ENCODE measurements at places on chromosomes 7 and 10.

DNA sequence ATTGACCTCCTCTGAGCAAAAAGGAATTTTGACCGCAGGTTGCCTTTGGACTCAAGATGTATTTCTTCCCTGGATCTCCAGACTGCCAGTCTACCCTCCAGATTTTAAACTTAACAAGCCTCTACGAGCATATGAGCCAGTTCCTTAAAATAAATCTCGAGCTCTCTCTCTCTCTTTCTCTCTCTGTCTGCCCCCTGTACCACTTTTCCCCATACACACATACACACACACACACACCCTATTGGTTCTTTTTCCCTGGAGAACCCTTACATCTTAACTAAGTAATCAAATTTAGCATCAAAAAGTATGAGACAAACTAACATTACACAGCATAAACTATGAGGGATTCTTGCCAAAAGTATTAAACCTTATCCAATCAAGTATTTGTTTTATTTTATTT, 11.4 kb downstream of the BCAP29 start:
- DNase-seq = no peak

GRCh38 chr7:98200364-98200763, 10.9 kb upstream of the BHLHA15 start:
- no peak for DNase-seq

GRCh38 chr10:75429159-75429827, 2.1 kb upstream of the LRMDA start:
- no peak for DNase-seq

- no peak for DNase-seq
These were observed 68.1 kb downstream of the VPS41 start for GRCh38 chr7:38840736-38841460.

DNA sequence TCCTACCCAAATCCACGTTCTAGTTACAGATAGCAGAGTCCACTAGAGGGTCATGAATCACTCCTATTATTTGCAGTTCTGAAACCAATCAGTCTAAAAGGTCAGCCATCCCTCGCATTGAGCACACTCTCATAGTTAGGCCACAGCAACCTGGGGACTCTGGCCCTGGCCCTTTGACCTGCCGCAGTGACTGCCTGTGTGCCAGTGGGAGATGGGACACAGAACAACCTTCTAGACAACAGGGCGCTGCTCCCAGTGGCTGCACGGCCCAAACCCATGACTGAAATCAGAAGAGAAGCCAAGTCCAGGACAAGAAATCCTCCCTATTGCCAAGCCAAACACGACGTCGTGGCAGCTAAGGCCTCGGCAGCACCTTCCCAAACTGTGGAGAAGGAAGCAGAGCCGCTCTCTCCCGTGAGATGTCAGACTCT, 158.5 kb downstream of the HERPUD2 start:
- DNase-seq = no peak

DNA sequence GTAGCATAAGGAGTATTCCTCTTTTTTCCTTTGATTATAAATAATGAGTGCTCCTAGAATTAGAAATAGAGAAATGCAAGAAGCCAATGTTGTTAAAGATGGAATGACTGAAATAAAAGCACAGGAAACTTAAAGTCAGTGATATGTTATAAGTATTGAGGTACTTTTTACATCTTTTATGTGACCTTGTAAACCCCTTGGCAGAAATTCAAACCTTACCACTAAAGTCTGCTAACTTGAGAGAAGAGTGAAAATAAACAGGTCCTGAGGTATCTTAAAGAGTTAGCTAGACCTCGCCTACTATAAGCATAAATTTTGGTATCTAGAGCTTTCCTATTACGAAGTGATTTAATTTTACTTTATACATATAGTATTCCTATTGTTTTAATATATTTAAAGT, 188.2 kb downstream of the DKK1 start:
- DNase-seq = no peak

DNA sequence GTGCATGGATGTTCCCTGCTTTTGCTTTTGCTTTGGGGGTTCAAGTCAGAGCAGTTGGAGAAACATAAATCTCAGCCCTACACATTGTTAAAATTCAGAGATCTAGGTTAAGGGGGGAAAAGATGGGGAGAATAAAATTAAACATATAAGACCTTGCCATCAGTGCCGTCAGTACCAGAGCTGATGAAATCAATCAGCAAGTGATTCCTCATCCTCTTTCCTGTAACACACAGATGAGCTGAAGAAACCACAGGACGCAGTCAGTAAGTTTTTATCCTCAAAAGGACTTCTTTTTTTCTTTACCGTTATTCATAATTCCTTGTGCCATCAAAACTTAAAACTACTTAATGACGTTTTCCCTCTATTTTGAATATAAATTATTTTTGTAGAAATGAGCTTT, 5.9 kb downstream of the HECW1 start:
- DNase-seq = no peak

DNA sequence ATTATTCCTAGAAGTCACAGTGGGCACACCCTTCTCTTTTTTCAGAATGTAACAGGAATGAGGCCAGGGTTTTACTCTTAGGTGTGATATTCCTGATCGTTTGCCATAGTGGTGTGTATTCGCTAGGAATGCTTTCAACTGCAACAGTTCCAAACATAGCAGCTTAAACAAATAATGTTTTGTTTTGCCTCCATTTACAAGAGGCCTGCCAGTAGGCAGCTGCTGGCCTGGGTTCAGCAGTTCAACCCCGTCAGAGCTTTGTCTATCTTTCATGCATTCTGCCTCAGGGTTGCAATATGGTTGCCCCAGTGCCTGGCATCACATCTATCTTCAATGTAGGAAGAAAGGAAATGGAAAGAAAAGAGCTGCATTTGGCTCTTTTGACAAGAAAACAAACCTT, 21.7 kb upstream of the RET start:
- DNase-seq = no peak

DNA sequence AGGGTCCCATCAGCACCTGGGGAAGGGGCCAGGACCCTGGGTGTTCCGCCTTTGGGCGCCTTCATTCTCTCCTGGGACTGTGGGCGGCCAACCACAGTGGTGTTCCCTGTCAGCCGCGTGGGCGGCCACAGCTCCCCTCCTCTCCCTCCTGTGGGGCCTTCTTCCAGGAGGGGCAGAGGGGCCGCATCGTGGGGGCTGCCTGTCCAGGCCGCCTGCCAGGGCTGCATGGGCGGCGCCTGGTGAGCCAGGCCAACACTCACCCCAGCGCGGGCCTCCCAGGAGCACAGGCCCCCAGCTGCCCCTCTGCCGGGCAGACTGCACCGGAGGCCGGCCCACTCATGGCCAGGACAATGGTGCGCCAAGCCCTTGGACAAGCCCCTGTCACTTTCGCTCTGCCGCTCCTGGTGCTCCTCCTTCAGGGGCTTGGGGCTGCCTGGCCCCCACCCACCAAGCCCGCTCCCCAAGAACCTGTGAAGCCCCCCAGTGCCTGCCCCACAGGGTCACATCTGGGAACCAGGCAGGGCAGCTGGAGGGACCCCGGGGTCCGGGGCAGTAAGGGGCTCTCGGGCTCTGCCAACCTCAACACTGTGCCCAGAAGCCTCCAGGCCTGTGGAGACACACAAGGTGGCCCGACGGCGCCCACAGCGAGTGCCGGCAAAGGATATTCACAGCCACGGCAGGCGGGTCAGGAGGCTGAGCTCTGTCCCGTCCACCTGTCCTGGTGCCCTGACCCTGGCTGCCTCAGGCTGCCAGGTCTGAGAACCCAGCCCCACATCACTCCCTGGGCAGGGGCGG, 42.8 kb downstream of the AP5Z1 start:
- DNase-seq = no peak

DNA sequence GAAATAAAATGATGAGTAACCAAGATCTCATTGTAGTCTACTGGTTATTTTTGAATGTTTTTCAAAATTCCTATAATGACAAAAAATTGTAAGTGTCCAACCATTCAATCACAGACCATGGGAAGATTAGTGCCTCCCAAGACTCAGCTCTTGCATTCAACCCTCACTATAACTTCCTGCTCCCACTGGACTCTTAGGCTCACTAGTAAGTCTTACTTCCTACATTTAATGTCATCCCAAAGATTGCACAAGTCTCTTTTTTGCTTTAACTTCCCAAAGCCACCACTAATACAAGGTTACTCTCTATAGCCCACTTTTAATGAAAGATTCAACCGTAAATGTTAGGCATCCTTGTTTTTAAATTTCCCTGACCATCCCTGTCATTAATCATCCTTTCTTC, 111.9 kb upstream of the NRBF2 start:
- no peak for DNase-seq

DNA sequence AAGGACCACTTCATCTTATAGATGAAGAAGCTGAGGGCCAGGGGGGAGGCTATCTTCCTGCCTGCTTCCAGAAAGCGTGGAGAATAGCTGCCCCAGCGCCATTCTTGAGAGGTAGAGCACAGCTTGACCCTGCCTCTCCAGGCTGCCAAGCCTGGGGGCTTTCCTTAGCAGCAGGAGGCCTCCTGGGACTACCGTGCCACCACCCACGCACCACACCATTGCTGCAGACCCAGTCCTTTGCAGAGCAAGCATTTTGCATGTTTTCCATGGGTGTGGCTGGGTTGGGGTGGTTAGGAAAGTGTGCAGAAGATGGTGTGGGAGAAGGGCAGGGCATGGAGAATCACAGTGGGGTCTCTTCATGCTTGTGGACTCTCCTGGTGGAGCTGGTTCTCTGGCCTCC, 64.9 kb downstream of the TBXAS1 start:
- DNase-seq = no peak

DNA sequence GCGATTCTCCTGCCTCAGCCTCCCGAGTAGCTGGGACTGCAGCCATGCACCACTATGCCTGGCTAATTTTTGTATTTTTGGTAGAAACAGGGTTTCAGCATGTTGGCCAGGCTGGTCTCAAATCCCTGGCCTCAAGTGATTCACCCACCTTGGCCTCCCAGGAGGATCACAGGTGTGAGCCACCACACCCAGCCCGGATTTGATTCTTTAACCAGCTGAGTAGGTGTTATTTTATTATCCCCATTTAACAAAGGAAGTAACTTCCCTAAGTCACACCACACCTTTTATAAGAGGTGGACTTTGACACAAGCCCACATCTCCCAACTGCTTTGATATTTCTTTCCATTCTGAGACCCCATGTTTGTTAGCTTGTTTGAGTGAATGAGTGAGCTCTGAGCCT, 25.0 kb downstream of the SLC25A28 start:
- no peak for DNase-seq

- DNase-seq = no peak
These were observed 82.7 kb upstream of the TFEC start for GRCh38 chr7:116113310-116113709.

- DNase-seq = no peak
These were observed 161.6 kb downstream of the BICC1 start for GRCh38 chr10:58674251-58674650.

DNA sequence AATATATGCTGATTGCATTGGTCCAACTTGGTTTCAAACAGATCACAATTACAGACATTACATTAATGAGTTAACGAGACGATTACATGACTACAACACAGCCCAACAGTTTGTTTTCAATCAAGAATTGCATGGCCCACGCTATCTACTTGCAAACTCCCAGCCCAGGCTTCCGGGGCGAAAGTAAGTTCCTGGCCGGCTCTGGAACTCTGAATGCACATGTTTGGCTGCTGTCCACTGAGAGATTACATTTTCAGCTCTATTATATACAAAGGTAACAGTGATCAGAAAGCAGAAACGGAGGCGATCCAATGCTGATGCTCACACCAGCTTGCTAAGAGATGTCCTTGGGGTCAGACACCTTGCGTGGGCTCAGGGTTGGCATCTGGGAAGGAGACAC, 206.3 kb downstream of the FANK1 start:
- no peak for DNase-seq

- DNase-seq = no peak
These were observed 37.9 kb upstream of the PDGFA start for GRCh38 chr7:557558-557881.

DNA sequence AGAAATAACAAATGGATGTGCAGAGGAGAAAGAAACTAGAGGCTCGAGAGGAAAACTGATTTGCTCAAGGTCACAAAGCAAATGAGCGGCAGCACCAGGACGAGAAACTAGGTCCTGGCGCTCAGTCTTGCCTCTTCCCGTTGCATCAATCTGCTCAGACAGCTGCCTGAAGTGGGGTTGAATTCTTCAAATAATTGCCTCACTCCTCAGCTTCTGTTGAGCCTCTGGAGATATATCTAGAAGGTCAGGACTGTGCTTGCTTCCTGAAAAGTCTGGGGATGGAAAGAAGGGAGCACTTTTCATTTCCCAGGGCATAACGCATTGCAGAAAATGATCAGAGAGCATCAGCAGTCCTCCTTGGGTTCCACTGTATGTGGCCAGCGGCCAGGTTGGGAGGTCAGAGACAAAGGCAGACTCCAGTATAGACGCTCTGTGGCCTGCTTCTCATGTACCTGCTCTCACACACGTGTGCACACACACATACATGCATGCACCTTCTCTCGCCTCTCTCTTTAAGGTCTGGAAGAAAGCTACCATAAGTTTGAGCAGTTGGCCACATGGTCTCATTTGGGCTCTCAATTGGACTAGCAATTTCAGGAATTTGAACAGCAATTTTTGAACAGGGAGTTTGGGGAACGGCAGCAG, 83.7 kb upstream of the DUSP5 start:
- DNase-seq = no peak

DNA sequence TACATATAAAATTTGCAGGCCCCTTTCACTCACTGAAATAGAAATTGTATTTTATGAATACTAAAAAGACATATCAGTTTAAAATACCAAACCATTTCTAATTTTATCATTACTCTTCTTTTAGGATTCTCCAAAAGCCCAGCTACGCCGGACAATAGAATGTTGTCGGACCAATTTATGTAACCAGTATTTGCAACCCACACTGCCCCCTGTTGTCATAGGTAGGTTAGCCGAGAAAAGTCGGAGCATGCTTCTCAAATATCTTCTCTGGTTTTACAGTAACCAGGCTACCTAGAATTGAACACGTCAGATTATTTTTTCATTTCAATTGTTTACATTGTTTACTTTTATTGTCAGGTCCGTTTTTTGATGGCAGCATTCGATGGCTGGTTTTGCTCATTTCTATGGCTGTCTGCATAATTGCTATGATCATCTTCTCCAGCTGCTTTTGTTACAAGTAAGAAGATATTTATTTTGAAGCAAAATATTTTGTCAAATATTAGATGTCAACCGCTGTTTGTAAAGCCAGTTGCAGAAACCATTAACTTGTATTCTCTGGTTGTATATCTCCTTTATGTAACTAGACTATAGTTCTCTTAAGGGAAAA, 57.6 kb downstream of the MMRN2 start:
- peak; percentile 82 for DNase-seq

GRCh38 chr7:106348231-106348630, 63.4 kb upstream of the NAMPT start:
- DNase-seq = no peak

DNA sequence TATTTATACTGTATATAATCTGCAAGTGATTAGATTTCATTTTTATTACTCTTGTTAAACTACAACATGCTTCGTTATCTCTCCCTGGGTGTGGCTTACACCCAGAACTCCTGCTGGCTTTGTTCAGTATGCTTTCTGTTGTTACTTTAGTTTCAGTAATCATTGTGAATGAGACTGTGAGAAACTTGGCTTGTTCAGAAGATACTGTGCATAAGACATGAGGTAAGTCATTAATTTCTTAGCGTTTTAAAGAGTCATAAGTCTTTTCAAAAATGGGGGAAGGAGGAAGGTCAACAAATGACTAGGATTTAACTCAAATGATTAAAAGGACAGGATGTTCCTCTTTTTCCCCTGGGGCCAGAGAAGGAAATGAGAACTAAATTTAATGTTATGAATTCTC, 11.6 kb upstream of the ADD3 start:
- DNase-seq = no peak

- DNase-seq = no peak
These were observed 44.0 kb downstream of the LAMB1 start for GRCh38 chr7:107958764-107959526.

Measured in cerebellar cortex (tissue), 1 donor.